ENCODE measurements at places on chromosomes 3 and 15.

DNA sequence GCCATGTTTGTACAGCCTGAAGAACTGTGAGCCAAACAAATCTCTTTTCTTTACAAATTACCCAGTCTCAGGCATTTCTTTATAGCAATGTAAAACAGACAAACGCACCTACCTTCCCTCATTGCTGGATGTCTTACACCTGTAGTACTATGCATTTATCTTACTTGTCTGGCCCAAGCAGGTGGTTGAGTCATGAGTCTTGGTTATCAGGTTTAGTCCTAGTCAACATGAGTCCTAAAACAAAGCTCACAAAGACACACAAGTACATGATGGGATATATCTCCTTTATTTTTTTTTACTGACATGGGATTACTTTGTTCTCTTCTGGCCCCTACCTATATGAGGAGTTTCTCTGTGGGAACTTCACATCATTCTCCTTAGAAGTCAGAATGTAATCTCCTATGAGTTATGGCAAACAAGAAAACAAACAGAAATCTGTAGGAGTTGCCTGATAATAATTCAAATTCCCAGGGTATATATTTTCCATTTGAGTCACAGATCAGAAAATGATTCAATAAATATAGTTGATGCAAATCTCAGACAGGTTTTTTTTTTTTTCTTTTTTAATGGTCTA, 33.6 kb upstream of the PLSCR2 start:
- no peak for DNase-seq

DNA sequence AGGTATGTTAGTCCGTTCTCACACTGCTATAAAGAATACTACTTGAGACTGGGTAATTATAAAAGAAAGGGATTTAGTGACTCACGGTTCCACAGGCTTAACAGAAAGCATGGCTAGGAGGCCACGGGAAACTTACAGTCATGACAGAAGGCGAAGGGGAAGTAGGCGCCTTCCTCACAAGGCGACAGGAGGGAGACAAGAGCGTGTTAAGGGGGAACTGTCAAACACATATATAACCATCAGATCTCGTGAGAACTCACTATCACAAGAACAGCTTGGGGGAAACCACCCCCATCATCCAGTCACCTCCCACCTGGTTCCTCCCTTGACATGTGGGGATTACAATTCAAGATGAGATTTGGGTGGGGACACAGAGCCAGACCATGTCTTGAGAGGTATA, 30.4 kb downstream of the SPRED1 start:
- peak; percentile 9 for DNase-seq

- no peak for DNase-seq
These were observed 65.0 kb downstream of the AAGAB start for GRCh38 chr15:67189326-67190051.

GRCh38 chr3:10962481-10963036, 30.0 kb upstream of the SLC6A1 start:
- DNase-seq: no peak

DNA sequence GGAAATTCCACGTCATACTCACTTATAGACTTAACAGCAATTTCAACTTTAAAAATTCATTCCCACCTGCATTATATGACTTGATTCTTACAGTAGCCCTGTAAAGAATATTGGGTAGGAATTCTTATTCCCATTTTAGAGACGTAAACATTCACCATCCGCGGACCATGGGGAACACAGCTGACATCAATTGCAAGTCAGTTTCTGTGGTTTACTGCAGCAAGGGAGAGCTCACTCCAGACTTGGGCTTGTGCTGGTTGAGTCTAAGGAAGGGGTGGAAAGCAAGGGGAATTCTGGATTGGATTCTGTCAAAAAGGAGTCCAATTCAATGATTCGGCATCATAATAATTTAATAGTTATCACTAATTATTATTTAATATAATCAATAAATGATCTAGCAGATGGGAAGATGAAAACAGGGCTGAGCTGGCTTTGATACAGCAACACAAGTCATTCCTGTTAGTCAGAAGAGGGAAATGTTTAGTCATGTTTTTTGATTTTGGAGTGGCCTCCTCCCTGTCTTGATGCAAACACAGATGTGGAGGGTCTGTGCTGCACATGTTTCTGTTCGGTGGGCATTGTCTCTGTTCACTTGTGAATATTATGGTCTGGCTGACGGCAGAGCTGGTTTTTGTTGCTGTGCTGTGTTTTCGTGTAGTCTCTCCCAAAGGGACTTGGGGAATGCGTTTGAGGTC, 9.7 kb downstream of the LIPC start:
- DNase-seq: peak; percentile 70

DNA sequence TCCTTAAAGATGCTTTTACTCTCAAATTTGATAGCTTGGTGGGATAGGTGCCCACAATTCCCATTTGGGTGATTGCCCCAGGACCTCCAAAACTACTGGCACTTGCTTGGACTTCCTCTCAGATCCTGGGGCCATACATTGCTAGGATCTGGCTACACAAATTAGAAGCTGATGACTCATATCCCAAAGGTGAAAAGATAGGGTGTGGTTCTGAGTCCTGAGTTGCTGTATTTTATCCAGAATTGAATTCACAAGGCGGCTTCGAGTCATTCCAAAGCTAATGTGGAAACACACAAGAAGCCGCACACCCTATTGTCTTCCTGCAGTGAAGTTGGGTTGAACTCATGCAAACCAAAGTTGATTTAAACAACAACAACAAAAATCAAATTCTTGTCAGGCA, 53.4 kb downstream of the DUT start:
- DNase-seq: no peak

DNA sequence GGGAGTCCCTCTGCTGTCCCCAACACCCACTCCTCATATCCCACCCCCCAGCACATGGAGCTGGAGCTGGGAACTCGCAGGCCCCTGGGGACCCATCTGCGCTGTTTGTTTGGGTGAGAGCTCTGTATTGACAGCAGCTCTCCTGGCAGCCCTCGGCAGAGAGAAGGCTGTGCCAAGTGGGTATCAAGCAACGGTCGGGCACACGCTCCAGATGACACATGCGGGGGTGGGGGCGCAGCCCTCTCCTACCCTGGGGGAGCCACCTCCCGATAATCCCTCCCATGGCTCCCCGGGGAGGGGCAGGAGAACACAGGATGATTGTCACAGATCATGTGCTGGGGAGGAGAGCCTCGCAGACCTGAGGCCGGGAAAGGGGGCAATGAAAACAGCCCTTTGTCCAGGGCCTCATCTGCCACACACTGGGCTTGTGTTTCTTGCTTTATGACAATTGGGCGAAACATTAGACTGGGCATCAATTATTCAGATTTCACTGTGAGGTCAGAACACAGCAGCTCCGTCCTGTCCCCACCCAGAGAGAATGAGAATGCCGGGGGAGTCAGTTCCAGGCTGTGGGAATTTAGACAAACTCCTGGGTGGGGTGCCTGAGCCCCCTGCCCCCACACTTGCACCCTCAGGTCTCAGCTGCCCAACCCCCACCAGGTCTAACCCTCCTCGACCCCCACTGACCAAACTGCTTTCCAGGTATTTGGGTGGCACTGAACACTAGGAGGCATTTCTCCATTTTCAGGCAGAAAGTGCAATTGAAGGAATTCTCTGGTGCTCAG, 46.4 kb upstream of the KLF13 start:
- no peak for DNase-seq

DNA sequence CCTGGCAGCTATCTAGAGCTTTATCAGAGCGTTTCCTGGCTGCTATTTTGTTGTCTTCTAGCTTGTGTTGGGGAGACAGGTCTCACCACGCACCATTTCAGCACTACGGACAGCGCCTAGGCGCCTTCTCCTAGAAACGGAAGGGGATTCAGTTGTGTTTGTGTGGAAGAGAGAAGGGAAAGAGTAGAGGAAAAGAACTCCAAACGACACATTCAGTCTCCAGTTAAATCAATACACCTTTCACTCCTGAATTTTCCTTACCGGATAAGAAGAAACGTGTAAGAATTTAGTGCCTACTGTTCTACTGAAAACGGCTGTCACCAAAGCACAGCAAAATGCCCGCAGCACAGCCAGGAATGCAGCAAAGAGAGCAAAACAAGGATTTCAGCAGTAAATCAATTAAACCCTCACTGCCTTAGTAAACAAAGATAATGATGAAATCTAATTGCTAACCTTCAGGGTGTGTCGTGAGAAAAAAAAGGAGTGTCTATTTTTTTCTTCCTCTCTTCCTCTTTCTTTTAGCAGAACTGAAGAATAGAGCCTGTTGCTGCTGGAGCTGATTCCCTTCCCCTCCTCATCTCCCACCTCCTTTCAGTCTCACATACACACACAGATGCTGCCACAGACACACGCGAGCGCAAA, 412 bp upstream of the CTXN2 start:
- peak; percentile 67 for DNase-seq

DNA sequence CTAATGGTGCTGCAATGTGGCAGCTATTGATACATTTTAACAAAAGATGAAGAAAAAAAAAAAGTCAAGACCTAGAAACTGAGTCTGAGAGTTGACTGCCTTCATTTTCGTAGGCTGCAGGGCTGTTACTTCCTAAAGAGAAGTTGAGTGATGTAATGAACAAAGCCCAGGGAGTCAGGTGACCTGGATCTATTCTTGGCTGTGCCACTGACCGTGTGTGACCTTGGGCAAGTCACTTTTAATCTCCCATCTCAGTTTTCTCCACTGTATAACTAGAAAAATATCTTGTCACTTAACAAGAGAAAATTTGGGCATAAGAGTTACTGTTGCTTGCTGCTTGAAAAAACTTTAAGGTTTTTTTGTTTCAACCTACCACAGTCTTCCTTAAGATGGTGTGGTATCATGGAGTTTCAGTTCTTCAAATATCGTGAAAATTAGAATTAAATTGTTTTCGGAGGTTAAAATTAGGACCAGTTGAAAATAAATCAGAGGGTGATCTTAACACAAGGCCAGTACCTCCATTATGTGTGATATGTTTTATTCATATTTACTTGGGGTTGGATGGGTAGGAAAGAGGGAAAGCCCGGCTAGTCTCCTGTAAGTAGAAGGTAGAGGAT, 5.8 kb downstream of the FMN1 start:
- DNase-seq: no peak

DNA sequence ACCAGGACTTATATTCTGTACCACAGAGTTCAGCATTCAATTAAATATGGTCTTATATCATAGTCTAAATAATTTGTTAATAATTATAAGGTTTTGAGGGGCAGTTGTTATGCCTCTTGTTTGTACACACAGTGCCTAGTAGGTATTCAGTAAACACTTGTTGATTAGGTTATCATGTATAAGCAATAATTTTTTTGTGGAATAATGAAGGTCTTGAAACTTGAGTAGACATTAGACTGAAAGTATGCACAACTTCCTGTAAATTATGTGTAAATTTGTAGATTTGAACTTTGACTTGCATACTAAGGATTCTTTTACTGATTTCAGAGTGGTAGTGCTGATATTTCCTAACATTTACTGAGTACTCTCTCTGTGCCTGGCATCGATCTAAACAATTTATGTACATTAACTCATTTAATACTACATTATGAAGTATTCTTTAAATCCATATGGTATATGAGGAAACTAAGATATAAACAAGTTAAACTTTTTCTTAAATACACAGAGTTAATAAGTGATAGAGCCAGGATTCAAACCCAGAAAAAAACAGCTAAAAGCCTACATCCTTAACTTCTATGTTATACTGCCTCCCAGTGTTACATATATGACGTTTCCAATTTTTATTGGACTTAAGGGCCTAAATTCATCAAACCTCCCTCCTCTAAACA, 65.1 kb downstream of the GLCE start:
- no peak for DNase-seq

GRCh38 chr3:87856126-87856525, 202.7 kb downstream of the CGGBP1 start:
- no peak for DNase-seq

- peak; percentile 2 for DNase-seq
These were observed 315.3 kb upstream of the UBE2E2 start for GRCh38 chr3:22887664-22888291.

DNA sequence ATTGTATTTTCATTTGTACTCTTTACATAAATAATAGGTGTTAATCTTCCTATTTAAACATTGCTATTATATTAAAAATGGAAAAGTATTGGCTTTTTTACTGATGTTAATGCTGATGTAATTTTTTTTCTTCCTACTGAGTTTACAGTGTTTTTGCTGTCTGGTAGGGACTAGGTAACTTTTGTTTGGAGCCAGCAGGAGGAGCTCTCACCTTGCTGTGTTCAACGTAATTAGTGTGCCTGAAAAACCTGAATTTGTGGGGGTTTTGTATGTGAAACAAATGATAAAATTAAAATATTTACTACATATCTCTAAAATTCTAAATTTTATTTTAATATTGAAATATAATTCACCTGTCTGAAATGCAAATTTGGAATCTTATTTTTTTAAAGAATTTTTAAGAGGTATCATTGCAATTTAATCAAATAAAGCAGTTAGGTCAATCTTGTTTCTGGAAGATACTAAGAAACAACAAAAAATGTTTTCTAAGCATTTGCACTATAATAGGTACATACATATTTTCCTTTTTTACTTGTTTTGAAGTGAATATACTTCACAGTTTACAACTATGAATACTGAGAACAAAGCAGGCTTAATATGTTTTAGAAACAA, 48.8 kb downstream of the EPHA6 start:
- DNase-seq: no peak

- no peak for DNase-seq
These were observed 21.8 kb upstream of the CLDN18 start for GRCh38 chr3:137988152-137988551.

DNA sequence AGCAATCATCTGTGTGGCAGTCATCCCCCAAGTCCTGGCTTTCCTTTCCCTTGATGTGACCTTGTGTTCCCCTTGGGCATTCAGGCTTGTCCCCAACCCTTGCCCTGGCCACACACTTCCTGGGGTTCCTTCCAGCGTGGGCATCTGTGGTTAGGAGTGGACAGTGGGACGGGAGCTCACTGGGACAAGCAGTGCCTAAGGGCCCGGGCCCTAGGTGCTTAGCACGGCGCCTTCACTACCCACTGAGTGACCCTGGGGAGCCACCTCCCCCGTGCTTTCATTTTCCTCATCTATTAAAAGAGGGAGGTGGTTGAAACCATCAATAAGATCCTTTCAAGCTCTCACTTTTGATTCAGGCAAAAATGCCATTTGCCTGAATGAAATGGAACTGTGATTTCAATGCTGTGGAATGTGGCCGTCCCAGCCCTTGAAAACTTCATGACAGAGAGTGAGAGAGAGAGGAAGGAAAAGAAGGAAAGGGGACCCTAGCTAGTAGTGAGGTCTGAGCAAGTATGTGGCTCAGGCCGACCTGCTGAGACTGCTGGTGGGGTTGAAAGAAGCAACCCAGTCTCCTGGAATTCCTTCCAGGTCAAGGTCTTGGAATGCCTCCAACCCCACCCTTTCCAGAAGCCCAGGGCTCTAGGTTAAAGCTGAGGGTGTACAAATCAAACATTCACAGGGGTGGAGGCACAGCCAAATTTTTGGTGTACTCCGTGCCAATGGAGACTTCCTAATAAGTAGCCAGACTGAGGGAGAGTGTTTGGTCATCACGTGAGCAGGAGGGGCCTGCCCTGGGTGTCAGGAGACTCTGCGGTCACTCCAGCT, 302.9 kb downstream of the TLE3 start:
- peak; percentile 63 for DNase-seq

GRCh38 chr3:14230729-14231128, 52.1 kb downstream of the LSM3 start:
- no peak for DNase-seq

DNA sequence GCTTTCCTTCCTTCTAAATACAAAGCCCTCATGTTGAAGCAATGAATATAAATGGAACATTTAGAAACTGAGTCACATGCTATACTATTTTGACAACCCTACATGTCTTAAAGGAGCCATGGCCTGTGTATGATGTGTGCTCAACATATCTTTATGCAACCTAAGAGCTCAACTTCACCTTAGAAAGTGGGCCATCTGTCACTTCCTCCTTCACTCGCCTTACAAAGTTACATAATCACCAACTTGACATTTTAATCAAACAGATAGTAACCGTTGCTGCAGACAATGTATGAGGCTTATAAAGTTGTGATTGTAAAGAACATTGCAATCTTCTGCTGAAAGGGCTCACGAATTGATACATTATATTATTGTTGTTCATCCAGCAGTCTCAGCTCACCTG, 163.6 kb downstream of the SERPINI1 start:
- no peak for DNase-seq
